Stimulated activated CD8-positive, alpha-beta memory T cell treated with anti-CD3 and anti-CD28 coated beads, Interleukin-4, amount 100 ng/mL, for 1 hour (primary cell): ENCODE measurements at places on chromosomes 2 and 18.

DNA sequence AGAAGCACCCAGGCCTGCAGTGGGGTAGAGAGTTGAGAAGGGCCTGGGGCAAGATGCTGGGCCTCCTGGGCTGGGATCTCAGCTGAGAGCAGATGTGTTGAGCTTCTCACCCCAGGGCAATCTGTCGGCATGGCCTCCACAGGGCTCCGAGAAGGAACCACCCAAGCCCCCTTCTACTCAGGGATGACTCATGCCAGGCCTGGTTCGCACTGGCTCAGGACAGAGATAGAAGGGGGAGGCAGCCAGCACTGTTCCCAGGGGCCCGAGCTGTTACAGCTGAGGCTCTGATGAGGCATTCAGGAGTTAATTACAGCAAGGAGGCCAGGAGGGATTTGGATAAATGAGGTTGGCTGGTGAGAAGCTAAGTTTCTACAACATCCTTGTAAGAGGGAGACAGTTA lies 62.5 kb downstream of the CENPO start:
- DNase-seq: no peak

DNA sequence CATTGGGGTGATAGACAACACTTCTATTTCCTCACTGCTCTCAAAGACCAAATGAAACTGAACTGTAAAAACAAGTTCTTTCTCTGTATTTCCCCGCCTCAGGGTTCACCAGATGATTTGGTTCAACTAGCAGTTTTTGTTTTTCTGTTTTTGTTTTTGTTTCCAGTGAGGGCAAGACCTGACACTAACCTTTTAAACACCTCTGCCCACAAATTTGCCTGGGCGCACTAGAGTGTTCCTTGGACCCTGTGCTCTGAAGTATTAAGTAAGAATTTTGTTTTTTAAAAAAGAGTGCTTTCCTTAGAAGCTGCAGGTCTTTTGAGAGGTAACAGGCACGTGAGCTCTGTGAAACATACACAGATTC lies 92.9 kb downstream of the DYSF start:
- no peak for DNase-seq

DNA sequence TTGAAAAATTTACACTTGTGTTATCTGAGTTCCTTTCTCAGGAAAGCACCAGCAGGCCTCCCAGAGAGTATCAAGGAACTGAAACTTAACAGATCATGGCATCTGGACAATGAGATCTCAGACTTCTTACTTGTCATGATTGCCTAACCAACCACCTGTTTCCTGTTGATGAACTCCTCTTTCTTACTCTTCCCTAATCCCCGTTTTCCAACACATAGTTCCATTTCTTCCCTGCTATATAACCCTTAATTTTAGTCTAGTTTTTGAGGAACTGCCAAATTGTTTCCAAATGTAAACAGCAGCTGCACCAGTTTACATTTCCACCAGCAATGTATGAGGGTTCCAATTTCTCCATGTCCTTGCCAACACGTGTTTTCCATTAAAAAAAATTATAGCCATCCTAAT lies 6.1 kb upstream of the FAM171B start:
- no peak for DNase-seq

DNA sequence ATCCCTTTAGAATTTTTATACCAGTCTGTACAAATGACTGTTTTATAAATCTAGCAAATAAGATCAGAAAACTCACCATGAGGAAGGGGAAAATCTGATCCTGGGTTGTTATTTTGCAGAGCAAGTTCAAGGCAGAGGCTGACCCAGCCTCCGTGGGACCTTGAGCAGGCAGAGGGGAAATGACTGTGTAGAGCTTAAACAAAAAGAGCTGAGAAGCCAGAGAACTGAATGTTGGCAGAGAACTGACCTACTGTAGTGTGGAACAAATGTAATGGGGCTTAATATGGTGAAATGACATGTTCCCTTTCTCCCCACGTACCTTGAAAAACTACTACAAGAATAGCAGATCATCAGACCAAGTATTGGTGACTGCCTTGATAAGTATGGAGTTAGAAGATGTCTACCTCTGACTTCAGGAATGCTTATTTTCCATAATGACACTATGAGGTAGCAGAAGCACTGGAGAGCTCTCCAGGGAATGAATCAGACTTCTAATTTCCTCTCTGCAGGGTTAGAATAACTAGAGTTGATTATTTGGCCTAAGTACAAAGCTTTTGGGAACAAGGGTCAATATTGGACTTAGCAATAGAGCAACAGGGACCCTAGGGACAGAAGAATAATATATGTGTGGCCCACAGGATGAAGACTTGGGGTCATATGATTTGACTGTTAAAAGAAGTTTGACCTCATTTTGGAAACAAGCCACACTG lies 304.4 kb downstream of the CCDC178 start:
- no peak for DNase-seq

DNA sequence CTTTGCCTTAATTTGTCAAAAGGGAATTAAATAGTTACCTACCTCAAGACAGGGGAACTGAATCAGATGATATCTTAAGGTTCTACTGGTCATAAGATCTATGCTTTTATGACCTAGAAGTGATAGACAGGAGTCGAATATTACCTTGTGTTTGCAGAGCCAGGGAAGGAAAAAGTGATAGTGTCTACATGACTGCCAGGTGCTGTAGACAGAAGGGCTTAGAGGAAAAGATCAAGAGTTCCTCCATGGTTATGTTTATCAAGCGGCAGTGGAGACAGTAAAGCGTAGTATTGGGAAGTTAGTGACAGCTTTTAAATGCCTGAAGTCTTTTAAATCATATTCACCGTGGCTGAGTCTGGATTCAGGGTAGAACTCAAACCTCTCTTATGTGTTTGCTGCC lies 11.9 kb downstream of the CRIM1 start:
- no peak for DNase-seq

- no peak for DNase-seq
Observed at GRCh38 chr2:36463365-36463764, 107.8 kb downstream of the CRIM1 start.

DNA sequence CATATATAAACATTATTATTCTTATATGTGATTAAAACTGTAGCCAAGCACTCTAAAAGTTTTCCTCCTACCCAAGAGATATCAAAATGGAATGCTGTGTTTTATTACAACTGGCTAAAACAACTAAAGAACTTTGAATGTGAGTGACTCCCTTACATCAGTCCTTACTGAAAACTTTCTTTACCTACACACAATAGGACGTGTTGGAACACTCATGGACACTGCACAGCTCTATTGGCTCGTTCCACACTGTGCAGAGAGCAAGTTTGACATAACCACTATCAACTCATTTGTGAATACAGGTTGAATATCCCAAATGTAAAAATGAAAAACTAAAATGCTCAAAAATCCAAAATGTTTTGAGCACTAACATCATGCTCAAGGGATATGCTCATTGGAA lies 650.6 kb downstream of the SLC4A3 start:
- DNase-seq: no peak

- DNase-seq: no peak
Observed at GRCh38 chr2:45769854-45770576, 118.5 kb downstream of the PRKCE start.

DNA sequence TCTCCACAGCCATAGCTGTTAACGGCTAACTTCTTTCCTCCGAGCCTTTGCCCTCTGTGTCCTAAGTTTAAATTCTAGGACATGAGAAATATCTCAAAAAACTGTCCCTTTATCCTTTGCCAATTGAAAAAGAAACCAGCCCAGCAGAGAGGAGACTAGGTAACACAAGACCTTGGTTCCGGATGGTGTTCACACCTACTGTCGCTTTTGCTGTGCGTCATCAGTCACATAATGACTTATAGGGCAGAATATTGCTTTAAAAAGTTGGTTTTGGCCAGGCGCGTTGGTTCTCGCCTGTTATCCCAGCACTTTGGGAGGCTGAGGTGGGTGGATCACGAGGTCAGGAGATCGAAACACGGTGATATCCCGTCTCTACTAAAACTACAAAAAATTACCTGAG lies 66.2 kb downstream of the SP3 start:
- DNase-seq: no peak

DNA sequence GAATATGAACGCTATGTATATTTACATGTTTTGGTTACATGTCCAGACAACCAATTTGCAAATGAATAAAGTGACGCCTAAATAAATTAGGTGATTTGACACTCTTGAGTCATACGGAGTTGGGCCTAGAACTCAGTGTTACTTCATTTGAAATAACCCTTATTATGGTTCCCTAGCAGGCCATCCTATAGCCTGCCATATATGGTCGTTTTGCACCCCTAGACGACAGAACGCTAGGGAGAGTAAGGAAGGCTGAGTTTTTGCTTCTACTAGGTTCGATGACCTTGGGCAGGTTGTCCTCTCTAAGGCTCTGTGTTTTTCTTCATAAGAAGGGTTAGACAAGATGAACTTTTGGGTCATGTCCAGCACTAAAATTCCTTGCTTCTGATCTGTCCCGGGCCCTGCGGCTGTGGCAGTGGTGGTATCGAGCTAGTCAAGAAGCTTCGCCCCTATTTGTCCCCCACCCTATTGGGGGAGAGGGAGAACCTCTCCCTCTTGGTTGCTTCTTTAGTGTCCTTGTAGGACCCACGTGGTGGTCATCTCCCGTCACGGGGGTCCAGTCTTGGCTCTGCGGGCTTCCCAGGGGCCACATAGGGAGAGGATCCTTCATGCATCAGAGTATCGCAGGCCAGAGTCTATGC lies 574 bp upstream of the EML4 start:
- DNase-seq: no peak

GRCh38 chr2:128536925-128537620 lies 218.4 kb upstream of the HS6ST1 start:
- no peak for DNase-seq

DNA sequence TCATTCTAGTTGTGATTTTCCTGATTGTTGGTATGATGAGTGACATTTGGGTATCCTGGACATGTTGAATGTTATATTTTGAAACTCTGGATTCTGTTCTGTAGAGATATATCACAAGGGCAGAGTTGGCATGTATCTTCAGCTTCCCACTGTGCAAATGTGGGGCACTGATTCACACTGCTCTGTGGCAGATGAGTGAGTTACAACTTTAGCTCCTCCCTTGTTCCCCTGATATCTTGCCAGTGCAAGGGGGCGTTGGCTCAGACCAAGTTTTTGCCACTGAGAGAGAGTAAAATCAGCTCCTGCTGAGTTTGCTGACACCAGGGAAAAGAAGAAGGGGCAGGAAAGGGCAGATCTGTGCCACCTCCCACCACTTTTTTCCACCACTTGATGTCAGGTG lies 199.6 kb upstream of the MMADHC start:
- no peak for DNase-seq

DNA sequence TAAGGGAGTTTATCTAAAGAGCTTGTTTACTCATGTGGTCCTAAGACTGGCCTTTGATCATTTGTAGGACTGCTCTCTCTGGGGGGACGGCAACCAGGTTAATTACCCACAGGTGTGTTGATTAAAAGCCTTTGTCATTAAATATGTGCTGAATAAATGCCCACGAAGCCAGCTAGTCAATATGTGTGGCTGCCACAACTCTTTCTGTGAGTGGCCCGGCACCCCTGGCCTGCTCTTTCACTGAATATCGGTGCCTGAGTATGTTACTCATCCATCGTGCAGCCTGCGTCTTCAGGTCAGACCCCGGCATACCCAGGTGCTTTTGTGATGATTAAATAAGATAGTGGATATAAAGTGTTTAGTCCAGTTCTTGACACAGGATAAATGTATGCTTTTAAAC lies 24.3 kb upstream of the FSHR start:
- DNase-seq: no peak

DNA sequence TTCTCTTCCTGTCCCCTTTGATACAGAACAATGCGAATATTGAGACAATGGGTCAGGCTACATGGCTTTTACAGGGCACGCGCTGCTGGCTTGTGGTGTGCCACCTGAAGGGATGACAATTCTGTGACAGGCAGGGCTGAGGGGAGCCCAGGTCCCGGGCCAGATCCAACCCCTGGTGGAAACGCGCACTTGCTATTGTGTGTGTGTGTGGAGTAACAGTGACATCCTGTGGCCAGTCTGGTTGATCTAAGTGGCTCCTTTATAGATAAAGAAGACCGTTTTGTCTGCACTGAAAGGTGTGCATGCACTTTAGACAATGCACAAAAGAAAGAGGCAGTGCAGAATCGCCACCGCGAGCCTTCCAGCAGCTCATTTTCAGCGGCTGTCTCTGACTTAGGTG lies 273.6 kb downstream of the HRH4 start:
- no peak for DNase-seq

- DNase-seq: no peak
Observed at GRCh38 chr18:58396144-58396543, 232.7 kb downstream of the ALPK2 start.

DNA sequence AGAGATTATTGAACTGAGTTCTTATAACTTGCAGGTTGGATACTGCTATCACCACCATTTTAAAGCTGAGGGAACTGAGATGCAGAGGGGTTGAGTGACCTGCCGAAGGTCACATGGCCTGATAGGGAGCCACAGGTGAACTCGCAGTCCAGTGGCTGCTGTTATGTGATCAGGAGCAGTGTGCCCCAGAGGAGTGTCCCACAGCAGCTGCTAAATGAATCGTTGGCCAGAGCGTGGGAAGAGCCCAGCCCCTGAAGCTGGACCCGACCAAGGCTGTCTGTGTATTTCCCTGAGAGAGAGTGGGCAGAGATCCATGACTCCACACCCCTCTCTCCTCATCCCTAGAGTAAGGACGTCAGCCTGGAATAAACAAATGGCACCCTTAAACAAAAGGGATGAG lies 26.7 kb upstream of the PRLH start:
- no peak for DNase-seq

- DNase-seq: no peak
Observed at GRCh38 chr2:165016772-165017411, 61.6 kb upstream of the SLC38A11 start.

- no peak for DNase-seq
Observed at GRCh38 chr18:36481201-36481657, 183.7 kb downstream of the FHOD3 start.

DNA sequence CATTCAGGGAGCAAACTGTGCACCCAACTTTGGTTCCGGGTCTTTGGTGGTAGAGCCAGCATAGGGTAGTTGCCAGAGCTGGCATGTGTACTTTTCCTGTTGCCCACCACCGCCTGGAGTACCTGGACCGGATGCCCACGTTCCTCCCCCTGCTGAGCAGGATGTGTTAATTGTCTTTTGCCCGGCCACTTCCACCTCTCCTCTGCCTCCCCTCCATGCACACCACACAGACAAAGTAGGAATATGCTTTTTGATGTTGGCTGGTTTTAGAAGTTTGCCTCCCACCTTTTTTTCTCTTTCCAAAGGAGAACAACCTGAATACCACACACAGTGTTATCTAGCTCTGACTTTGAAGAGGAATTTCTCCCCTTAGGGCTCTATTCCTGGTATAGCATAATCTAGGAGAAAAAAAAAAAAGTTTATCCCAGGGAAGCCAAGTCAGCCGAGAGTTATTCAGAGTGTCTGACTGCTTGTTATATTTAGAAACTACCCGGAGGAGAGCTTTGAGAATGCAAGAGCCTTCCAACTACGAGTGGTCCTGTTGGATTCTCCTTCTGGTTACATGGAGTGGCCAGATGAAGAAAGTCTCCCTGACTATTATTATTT lies 111.9 kb downstream of the SETBP1 start:
- no peak for DNase-seq
